ENCODE measurements at places on chromosomes 5 and 9. TPM values are rescaled to one million over a fixed set of nuclear protein-coding genes. Genes with fewer than 3 reads are reported as not detected.

The GPR150 gene
- 0.50 TPM for total RNA-seq

GRCh38 chr5:2748179-2748860 lies 3.2 kb downstream of the IRX2 start:
- H3K27ac ChIP-seq, result no peak overlapping the region
- no peak for DNase-seq
- H3K27me3 ChIP-seq, result peaks cover 56% of the 10 kb centered on the region
- no peaks in the 10 kb centered on the region for H3K4me1 ChIP-seq
- peaks cover 9% of the 10 kb centered on the region for H3K36me3 ChIP-seq

DNA sequence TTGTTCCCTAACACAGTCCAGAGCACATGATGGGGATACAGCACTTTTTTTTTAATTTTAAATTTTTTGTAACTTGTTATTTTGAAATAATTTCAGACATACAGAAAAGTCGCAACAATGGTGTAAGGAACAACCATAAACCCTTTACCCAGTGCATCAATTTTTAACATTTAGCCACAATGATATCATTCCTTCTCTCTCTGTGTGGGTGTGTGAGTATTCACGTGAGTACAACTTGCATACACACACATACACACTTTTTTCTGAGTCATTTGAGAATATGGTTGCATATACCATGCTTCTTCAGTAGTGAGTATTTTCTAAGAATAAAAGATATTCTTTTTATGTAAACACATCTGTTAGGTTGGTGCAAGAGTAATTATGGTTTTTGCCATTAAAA lies 135.2 kb downstream of the ARHGAP26 start:
- H3K27me3 ChIP-seq, result no peaks in the 10 kb centered on the region
- DNase-seq, result no peak
- no peaks in the 10 kb centered on the region for H3K4me1 ChIP-seq
- H3K36me3 ChIP-seq, result peaks cover 37% of the 10 kb centered on the region
- H3K27ac ChIP-seq, result no peak overlapping the region

DNA sequence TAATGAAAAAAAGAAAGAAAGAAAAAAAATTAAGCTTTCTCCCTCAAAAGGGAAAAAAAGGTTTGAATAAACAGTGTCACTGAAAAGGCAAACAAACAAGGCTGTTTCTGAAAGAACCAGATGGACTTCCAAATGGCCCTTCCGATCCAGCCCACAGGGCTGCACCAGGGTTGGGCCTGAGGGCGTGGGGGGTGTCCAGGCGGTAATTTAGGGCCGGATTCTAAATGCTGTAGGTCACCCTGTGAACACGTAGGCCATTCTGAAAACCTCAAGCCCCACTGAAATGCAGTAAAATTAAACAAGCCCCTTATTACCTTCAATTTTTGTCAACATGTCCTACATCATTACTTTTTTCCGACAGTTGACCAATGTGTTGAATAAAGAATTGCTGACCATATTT lies 132.1 kb downstream of the HSD17B3 start:
- H3K4me1 ChIP-seq, result no peaks in the 10 kb centered on the region
- DNase-seq, result no peak
- H3K27me3 ChIP-seq, result peaks cover 7% of the 10 kb centered on the region
- H3K27ac ChIP-seq, result no peak overlapping the region
- no peaks in the 10 kb centered on the region for H3K36me3 ChIP-seq

The KDM4C gene
- total RNA-seq, result 28.8 TPM

The SMU1 gene
- total RNA-seq, result 26.1 TPM

- no peak overlapping the region for H3K4me3 ChIP-seq
- no peaks in the 10 kb centered on the region for H3K36me3 ChIP-seq
- no peak for DNase-seq
- H3K27me3 ChIP-seq, result no peaks in the 10 kb centered on the region
- H3K27ac ChIP-seq, result no peak overlapping the region
These were observed 392.0 kb downstream of the EFNA5 start for GRCh38 chr5:107278774-107279173.

DNA sequence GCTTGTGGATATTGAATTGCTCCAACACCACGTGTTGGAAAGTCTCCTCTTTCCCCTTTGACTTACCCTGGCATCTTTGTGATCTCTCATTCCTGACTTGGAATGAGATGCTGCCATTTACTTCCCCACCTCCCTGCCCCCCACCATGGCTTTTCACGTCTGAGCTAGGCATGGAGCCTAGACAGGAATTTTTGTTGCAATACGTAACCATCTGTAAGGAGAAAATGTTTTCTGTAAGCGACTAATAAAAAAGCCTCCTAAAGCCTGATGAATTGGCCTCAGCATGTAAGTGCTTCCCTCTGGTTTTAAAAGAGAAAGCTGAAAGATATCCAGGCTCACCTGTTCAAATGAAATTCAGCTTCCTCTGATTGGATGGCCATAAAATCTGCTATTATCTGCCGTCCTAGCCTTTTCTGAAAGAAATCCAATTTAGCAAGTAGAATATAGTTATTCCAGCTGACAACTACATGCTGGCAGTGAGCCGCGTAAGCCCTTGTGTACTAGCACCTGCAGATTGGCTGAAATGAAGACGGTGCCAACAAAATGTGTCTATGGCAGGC lies 200.1 kb downstream of the NSG2 start:
- no peak for DNase-seq
- H3K36me3 ChIP-seq, result no peaks in the 10 kb centered on the region
- H3K4me3 ChIP-seq, result no peak overlapping the region

Measured in activated CD4-positive, alpha-beta memory T cell treated with anti-CD3 and anti-CD28 coated beads for 36 hours (primary cell).